ENCODE measurements at places on chromosomes 6 and 20. TPM values are rescaled to one million over a fixed set of nuclear protein-coding genes. Genes with fewer than 3 reads are reported as not detected.

FERMT1 gene
- total RNA-seq: 12.9 TPM

DNA sequence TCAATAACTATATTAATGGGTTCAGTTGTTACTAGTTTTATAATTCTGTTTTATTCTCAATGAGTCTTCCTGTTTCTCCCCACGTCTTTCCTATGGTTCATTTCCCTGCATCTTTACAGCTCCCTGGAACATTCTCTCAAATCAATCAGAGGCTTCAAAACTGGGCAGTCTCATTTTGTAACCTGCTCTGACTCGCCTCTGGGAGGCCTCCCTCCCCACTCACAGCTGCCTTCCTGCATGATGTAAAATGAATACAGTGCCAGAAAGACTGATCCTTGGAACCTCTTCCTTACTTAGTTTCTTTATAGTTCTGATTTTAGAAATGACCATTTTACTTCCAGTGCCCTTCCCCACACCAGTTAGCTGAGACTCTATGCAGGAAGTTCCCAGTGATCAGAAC is 103.9 kb downstream of the ESR1 start:
- no peak for DNase-seq

DNA sequence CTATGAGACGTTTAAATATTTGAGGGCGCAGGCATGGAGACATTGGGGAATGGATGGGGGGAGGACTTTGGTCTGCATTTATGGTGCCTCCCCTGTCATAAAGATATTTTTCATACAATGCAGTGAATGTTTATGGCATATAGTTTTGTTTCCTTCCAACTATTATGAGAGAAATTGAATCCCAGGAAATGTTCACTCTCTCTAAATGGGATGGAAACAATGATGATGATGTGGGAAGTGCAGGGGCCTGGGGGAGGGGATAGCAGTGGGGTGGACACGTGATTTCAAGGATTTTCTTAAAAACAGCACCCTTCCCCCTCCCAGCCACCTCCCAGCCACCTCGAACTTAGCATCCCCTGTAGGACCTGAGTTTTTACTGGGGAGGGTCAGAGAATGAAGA is 69.9 kb downstream of the TOX2 start:
- no peak for DNase-seq

- DNase-seq: no peak
Measured at GRCh38 chr6:111306104-111306888, 176.7 kb downstream of the REV3L start.

DNA sequence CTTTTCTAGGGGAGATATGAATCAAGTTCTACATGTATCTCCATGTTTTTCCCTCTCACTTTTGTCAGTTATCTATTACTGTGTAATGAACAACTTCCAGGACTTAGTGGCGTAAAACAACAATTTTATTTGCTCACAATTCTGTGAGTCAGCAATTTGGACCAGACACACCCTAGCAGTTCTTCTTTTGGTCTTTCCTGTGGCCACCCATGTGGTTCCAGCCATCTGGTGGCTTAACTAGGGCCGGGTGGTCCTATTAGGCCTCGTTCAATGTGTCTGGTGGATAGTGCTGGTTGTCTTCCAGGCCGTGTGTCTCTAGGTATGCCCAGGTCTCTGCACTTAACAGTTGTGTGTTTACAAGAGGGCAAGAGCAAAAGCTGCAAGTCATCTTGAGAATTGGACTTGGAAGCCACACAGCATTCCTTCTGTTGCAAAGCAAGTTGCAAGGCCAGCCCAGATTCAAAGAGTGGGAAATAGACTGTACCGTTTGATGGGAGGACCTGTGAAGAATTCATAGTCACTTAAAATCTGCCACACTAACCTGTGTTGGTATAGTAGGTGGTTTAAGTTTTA is 20.8 kb upstream of the SLC35D3 start:
- no peak for DNase-seq

DNA sequence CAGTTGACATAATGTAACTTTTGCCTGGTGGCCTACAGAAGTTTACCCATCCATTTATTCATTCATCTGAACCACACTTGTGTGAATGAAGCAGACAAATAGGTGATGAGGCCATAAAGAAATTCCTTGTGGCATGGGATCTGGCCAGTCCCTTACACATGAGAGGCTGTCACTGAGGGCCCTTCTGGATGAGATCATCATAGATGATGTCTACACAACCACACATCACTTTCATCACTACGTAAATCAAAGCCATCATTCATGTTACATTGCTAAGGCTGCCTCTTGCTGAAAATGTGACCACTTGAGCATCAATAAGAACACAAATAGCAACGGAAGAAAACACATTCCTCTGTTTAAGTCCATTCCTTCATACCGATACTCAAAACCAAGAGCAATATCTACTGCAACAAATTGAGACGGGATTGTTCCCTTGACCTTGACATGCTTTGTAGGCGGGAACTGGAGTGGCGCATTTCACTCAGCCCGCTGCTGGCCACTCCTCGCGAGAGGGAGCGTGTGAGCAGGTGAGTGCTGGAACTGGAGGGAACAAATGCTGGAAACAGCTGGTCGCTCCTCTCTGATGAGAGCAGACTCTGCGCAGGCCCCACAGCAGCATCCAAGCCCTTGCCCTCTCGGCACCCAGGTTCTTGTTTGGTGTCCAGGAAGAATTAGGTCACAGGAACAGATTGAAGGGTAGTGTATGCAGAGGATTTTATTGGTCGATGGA is 49.3 kb downstream of the FAM50B start:
- no peak for DNase-seq

GRCh38 chr20:62724692-62725595 is 16.3 kb downstream of the NTSR1 start:
- no peak for DNase-seq

DNA sequence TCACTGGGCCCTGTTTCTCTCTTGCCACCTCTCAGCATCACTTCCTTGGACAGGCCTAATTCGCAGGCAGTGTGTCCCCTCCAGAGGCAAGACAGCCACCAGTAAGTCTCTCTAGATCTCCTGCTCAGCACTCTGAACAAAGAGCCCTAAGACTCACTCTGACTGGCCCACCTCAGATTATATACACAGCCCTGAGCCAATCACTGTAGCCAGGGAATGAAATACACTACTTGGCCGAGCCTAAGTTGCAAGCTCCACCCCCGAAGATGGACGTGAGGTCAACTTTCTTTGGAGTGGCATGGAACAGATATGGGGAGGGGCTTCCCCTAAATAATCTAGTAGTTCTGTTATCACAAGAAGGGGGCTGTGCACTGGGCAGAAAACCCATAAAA is 4.1 kb downstream of the BPI start:
- DNase-seq: no peak

All from NCI-H460 (cell line).